ENCODE measurements at places on chromosomes 13 and 19. TPM values are rescaled to one million over a fixed set of nuclear protein-coding genes. Genes with fewer than 3 reads are reported as not detected.

GRCh38 chr13:76983676-76984075, 8.2 kb upstream of the CLN5 start:
- DNase-seq, result no peak

- DNase-seq, result no peak
These were observed 661 bp upstream of the MIR17HG start for GRCh38 chr13:91346850-91347201.

GRCh38 chr13:110490009-110490770, 71.3 kb downstream of the RAB20 start:
- DNase-seq, result no peak

- DNase-seq, result no peak
These were observed 8.9 kb downstream of the CACNG8 start for GRCh38 chr19:53971673-53972072.

DNA sequence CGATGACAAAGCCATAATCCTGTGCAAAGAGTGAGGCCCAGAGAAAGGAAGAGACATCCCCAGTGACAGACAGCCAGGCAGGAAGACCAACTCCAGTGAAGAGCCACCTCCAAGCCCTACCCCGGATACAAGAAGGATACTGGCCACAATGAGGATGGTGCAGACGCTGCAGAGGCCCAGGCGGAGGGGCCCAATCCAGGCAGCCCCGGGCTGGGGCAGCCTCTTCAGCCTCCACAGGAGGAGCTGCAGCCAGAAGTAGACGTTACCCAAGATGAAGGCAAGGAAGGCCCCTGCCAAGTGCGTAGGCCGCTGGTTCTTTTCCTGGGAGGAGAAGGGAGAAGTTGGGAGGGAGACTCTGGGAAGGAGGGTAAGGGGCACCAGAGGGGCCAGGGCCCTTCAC, 8.5 kb downstream of the TMEM150B start:
- no peak for DNase-seq

DNA sequence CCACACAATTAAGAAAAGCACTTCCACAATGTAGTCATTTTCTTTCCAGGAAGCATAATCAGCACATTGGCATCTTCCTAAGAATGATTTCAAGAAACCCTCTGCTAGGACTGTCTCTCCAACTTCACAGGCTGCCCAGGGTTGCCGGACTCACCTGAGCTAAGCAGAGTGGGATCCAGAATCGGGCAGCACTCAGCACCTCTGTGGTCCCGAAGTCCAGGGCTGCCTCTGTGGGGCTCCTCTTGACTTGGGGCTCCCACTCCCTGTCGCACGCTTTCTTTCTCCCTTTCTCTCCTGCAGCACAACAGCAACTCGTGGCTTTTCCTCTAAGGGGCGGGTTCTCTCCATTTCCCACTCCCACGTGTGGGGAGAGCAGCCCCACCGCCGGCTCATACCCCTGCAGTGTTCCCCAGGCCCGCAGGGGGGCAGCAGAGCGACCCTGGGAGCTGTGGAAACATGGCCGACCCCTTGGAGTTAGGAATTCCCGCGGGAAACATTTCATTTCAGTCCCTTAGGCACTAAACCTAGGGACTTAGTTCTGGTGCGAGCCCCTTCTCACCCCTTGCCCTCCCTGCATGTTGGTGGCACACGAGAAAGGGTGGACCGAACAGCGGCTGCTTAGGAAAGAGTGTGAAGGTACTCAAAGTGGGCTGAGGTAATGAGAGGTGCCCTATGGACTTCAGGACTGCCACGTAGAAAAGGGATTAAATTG, at the start of gene TMEM272:
Gene TMEM272 (minus strand): TSS at position 316 of the 712 bp plus-strand sequence. CDS start 6,647 bp downstream, outside the sequence.
- DNase-seq, result peak; percentile 57

- DNase-seq, result no peak
These were observed 1240.5 kb downstream of the UQCRFS1 start for GRCh38 chr19:27972291-27973040.

DNA sequence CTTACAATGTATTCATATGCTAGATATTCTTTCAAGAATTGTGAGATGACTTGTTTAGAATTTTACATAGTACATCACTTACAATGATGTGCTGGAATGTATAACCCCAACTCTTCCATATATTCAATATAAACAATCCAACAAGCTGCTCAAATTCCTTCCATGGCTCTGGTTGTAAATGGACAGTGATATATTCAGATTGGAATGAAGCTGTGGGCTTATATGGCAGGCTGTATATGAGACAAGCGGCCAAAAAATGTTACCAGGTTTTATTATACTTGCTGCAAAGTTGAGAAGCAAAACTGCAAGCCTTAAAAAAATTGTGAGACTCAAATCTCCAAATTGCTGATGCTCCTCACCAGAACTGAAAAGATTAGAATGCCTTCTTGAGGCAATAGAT, 83.6 kb upstream of the KLF12 start:
- no peak for DNase-seq

- DNase-seq, result no peak
These were observed 19.6 kb upstream of the SLC15A1 start for GRCh38 chr13:98771838-98772611.

- DNase-seq, result peak; percentile 74
These were observed 6.6 kb downstream of the EPS8L1 start for GRCh38 chr19:55082020-55082851.

DNA sequence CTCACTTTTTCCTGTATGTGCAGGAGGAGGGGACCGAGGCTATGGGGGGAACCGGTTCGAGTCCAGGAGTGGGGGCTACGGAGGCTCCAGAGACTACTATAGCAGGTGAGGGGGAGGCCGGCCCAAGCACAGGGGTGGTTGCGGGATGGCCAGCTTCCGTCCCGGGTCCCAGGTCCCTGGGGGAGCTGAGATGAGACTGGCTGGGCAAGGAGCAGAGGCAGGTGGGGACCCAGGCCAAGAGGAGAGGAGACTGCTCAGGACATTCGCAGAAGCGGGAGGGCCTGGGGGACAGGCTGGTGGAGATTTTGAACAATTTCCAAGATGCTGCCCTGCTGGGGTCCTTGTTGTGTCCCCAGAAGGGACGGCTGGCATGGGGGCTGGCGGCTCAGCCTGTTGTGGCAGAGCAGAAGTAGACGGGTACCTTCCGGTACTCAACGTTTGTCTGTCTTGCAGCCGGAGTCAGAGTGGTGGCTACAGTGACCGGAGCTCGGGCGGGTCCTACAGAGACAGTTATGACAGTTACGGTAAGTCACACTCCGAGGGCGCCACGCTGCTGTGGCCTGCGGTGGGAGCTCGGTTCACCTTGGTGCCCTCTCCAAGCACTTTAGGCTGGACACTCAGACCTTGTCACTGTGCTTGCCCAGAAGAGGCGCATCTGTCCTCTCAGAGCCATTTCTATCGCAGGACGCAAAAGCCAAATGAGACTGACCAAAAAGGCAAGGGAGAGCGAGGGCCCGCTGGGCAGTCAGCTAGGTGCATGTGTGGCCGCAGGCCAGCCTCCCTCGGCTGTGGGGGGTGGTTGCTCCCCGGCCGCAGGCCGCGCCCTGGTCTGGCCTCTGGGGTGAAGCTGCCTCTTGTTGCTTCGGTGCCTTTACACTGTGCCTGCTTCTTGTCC, 2.6 kb downstream of the CIRBP start:
- DNase-seq, result peak; percentile 31

DNA sequence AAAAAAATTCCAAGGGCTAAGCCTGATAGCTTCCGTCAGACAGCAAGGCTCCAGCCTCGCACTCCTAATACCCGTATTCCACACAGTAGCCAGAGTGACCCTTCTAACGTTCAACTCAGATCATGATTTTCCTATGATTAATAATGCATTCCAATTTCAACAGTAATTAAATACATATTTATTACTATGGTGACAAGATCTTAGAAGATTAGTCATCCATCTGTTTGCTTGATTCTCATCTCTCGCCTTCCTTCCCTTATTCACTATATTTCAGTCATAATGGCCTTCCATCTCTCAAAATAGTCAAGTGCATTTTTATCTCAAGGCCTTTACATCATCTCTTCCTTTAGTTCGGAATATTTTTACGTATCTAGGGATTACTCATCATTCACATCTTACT, 621.2 kb upstream of the SPRY2 start:
- no peak for DNase-seq

GRCh38 chr19:14050512-14050911, 11.4 kb downstream of the PALM3 start:
- DNase-seq, result no peak

DNA sequence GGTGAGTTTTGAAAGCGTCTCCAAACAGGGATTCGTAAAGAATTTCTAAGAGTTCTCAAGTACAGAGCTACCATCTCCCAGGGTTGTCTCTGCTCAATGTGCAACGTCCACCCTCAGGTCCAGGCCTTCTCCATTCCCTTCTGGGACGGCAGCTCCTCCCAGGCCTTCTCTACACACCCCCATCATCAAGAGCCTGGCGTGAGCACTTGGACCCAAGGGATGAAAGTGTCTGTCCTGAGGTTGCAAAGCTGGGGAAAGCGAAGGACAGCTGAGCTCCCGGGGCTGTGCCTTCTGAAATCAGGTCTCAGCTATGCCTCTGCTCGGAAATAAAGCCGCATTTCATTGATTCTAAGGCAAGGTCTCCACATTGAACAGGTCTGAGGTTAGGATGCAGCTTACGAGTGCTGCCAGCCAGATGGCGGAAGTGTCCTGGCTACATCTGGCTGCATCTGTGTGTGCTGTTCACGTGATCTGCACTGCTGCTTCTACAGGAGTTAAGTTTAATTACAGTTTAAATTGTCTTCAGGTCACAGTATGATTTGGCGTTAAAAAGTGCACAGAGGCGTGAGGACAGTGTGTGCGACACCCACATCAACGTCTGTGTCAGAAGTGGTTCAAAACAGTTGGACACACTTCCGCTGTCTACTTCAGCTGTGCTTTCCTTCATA, 27.0 kb upstream of the MIER2 start:
- no peak for DNase-seq

DNA sequence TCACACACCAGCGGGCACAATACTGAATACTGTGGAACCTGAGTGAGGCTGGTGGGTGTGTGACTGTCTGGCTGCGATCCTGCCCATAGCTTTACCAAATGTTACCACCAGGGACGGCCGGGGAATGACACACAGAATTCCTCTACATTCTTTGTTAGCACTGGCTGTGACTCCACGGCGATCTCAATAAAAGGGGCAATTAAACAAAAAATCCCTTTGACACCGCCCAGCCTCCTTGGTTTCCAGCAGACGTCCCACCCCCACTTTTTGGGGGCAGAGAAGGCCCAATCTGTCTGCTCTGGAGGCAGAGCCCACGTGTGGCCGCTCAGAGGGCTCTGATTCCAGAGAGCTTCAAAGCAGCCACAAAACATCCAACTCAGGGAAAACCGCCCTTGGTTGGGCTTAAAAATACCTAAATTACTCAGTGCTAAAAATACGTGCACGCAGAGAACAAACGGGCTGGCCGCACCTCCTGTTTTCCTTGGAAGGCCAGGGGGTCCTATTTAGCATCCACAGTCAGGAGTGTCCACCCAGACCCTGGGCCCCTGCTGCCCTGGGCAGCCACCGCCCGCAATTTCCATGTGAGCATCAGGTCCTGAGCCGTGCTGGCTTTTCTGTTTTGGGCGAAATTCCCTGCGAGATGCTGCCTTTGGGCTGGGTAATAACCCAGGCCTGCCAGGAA, 47.8 kb downstream of the GADD45B start:
- no peak for DNase-seq

DNA sequence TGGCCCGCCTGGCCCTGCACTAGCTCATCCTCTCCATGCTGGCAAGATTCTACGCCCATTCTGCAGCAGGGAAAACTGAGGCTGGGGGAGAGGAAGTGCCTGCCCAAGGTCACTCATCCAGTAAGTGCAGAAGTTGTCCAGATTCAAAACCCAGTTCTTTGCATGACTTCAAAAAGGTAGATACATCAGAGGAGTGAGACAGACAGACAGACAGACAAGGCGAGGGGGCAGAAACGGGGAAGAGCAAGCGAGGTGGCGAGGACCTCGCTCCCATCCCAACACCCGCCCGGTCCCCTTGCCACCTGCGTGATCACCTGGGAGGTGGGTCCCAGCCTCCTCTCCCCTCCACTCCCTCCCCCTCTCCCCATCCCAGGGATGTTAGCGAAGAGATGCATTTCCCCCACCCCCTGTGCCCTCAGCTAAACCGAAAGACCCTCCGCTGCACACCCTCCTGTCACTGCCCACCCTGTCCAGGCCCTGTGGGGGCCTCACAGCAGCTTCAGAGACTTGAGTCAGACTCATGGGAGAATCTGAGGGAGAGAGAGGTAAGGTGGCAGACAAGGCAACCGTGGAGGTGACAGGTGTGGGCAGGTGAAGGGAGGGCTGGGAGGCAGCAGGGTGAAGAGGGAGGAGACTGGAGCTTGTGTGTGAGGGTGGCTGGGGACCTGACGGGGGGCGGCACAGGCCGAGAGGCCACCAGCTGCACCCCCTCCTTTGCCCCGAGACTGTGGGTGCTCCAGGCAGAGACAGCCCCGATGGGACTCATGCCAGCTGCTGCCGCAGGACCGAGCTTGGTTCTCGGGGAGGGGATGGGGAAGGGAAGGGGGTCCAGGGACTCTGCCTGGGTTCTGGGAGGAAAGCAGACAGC, 18.9 kb downstream of the LRRC4B start:
- no peak for DNase-seq

- no peak for DNase-seq
These were observed 542.0 kb downstream of the DIAPH3 start for GRCh38 chr13:59621773-59622172.

DNA sequence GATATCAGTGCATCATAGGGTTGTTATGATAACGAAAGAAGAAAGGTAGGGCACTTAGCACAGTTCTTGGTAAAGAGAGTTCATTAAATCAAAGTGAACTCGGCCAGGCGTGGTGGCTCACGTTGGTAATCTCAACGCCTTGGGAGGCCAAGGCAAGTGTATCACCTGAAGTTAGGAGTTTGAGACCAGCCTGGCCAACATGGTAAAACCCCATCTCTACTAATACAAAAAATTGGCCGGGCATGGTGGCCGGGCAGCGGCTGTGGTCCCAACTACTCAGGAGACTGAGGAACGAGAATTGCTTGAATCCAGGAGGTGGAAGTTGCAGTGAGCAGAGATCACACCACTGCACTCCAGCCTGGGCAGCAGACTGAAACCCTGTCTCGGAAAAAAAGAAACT, 19.1 kb downstream of the PSPC1 start:
- DNase-seq, result no peak

GRCh38 chr19:28012361-28012760, 1200.6 kb downstream of the UQCRFS1 start:
- DNase-seq, result no peak

The ATP4A gene
- total RNA-seq, result not detected

The FOSB gene
- total RNA-seq, result 625 TPM

The KLK2 gene
- total RNA-seq, result not detected

The NMRK2 gene
- not detected for total RNA-seq

The PABPC3 gene
- total RNA-seq, result 1.4 TPM

The RASAL3 gene
- 83.1 TPM for total RNA-seq

The CLN5 gene
- total RNA-seq, result 23.4 TPM

The PPM1N gene
- total RNA-seq, result 5.6 TPM

The FPR3 gene
- not detected for total RNA-seq

The CGB3 gene
- not detected for total RNA-seq

The KLHL1 gene
- not detected for total RNA-seq

The GMIP gene
- 85.7 TPM for total RNA-seq

The COL4A2 gene
- total RNA-seq, result not detected

The CEBPG gene
- total RNA-seq, result 17.2 TPM

The MIDN gene
- 314 TPM for total RNA-seq
